Dermis blood vessel endothelial cell (primary cell): ENCODE measurements at places on chromosomes 13 and 19. TPM values are rescaled to one million over a fixed set of nuclear protein-coding genes. Genes with fewer than 3 reads are reported as not detected.

DNA sequence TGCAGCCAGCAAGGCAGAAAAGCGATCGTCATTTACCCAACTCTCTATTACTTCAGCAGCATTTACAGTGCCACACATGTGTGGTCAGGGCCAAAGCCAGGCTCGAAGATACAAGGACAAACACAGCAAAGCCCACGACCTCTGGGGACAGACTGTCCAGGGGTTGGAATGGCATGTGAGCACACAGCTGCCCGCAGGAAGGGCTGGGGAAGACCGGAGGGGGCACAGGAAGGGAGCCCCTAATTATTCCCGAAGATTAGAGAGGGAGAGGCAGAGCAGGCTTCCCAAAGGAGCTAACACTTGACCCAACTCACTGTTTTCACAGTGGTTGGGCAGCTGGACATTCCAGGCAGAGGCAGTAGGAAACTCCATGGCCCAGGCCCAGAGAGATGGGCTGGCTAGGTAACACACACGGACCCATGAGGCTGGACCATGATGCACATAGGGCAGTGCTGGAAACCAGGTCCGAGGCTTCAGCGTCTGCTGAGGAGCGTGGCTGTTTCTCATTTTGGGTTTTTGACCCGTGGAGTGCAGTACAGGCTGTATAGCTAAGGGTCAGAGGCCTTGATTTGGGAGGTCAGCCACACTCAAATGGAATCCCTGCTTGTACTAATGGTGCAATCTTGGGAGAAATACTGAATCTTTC is 179.8 kb downstream of the FOXO1 start:
- DNase-seq: no peak

DNA sequence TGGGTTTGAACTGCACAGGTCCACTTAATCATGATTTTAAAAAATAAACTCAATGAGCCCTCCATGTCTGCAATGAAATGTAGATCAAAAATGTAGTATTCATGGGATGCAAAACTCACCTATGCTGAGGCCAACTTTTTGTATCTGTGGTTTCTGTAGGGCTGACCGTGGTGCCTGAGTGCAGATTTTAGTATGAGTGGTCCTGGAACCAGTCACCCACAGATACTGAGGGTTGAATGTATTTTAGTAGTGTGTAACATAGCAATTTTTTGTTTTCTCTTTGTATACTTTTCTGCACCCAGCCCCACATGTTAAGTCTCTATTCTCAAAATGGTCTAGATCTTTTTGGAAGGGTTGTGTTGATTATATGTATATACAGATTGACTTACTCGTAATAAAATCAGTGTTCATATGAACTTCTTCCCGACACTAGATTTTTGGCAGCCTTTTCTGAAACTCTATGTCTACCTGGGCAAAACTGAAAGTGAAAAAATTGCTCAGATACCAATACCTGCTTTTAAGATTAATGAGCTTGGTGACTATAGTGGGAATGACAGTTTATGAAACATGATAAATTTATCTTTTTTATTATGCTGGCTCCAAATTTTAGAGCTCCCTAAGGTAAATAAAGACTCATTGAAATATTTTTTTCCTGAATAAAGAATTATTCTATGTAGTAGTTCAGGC is 51.6 kb downstream of the DNAJC15 start:
- DNase-seq: no peak

- DNase-seq: peak; percentile 35
These were observed 28.3 kb downstream of the CEBPA start for GRCh38 chr19:33273881-33274662.

GRCh38 chr13:51771418-51772104 is 32.4 kb downstream of the DHRS12 start:
- DNase-seq: no peak

PRTN3 gene
- not detected in 2 replicates for total RNA-seq
